ENCODE measurements at places on chromosomes 6 and 20.

- no peak for DNase-seq
Observed at GRCh38 chr20:1012359-1013168, 10.5 kb upstream of the RSPO4 start.

DNA sequence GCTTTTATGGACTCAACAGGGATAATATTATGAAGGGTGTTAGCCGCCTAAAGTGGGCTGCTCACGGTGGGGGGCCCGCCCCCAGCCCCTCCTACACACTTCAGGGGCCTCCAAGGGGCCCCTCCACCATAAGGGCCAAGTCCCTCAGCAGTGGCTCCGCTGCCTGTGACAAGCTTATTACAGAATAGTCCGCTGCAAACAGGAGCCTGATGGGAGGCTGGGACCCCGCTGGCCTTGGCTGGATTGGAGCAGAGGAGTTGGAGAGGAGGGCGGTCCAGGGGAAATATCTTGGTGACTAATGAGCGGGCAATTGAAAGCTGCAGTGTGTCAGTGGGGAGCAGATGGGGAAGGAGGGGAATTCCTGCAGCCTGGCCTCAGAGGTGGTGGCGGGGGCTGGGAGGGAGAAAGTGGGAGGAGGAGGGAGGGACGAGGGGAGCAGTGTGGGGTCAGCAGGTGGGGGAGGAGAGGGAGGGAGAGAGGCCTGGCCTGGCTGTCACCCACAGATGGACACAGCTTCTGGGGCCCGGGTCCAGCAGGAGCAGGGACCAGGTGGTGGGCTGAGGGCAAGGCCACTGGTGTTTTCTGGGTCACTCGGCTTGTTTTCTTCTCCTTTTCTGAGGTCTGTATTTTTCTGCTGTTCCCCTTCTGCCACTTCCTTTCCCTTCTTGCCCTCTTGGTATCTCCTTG is 57.6 kb upstream of the FOXP4 start:
- DNase-seq: peak; percentile 27

- DNase-seq: no peak
Observed at GRCh38 chr20:8943631-8944030, 125.3 kb upstream of the PLCB4 start.

- no peak for DNase-seq
Observed at GRCh38 chr6:118932421-118932820, 2.5 kb downstream of the MCM9 start.

- no peak for DNase-seq
Observed at GRCh38 chr6:168016176-168016620, 18.7 kb downstream of the KIF25 start.

DNA sequence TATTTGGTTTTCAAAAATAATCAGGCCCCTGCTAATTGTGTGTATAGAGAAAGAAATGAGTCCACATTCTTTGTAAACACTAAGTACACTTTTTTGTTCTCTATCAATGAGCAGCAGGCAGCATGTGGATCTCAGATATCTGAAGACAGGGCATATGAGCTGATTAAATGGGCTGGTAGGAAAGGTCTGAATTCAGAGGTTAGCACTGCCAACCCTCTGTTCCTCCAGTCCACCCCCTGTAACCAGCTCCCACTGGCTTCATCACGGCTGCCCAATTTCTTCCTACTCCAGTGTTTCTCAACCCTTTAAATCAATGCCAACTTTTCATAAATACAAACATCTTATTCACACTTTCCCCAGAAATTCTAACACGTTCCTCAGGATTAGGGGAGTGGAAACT is 128.5 kb downstream of the TPBG start:
- no peak for DNase-seq

Data from GM04503 (cell line).